ENCODE measurements at places on chromosomes 4 and X.

DNA sequence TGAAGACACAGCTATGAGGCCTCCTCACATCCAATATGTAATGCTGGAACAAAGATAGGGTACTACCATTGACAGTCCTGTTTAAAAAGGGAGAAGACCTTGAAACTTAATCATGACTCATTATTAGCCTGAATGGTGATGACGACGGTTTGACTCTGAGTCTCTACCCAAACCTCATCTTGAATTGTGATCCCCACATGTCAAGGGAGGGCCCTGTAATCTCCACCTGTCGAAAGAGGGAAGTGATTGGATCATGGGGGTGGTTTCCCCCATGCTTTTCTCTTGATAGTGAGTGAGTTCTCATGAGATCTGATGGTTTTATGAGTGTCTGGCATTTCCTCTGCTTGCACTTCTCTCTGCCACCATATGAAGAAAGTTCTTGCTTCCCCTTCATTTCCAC is 395.3 kb upstream of the CPEB2 start:
- DNase-seq, result no peak

GRCh38 chrX:50978920-50979682 is 68.6 kb downstream of the BMP15 start:
- no peak for DNase-seq

DNA sequence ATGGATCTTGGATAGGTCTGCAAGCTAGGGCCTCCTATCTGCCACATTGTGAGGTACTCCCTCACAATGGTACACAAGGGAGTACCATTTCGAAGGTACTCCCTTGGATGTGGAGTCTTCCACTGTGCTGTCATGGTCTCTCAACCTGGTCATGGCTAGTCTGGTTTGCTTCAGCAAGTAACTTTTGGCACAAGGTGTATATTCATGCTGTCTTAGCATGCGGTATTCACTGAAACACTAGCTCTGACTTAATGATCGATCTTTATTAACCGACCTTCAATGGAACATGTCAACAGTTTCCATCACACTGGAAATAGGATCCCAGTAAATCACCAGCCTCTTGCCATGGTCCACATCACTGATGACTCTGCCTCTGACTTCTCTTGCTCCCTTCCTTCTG is 77.5 kb upstream of the HS3ST1 start:
- DNase-seq, result no peak

DNA sequence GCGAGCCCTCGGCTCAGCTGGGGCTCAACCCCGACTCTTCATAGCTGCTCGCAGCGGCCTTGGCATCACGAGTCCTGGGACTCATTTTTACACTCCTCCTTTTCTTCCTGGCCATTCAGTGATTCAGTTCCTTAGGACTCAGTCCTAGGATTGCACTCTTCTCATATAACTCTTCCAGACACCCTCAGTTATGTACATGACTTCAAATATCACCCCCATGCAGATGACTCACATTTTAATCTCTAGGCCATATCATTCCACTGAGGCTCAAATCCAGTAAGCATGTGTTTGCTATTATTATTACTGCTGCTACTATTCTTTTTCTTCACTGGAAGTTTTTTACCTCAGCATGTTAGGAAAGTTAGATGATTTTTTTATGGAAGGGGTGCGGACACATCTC is 14.4 kb downstream of the ITGB1BP2 start:
- no peak for DNase-seq

DNA sequence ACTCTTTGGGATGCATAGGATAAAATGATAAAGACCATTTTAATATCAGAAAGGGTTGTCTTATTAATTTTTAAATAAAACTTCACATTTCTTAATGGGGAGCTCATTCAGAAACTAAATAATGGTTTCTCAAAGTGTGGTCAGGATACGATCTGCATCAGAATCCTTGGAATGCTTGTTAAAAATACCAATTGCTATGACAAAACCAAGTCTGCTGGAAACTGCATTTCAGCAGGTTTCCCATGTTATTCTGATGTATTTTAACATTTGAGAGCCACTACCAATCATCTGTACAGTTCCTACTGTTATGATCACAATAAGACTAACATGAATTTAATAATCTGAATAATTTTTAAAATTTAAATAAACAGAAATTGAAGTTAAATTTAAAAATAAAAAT is 115.1 kb downstream of the SOWAHB start:
- no peak for DNase-seq

GRCh38 chr4:138347561-138347960 is 105.4 kb upstream of the SLC7A11 start:
- no peak for DNase-seq

DNA sequence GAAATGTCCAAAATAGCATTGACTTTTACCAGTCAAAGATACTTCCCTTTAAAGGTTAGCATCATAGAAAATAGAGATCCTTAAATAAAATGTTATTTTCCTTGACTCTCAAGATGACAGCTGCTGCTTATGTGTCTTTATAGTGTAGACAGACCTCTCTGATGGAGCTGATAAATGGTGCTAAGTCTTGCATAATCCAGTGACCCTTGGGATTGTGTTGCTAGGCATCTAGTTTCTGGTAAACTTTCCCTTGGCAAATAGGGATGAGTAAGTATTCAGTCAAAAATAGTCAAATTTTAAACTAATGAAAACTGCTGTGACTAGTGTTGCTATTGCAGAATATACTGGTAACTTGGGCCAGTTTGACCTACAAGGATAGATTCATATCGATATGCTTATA is 53.6 kb downstream of the MBNL3 start:
- DNase-seq, result no peak

DNA sequence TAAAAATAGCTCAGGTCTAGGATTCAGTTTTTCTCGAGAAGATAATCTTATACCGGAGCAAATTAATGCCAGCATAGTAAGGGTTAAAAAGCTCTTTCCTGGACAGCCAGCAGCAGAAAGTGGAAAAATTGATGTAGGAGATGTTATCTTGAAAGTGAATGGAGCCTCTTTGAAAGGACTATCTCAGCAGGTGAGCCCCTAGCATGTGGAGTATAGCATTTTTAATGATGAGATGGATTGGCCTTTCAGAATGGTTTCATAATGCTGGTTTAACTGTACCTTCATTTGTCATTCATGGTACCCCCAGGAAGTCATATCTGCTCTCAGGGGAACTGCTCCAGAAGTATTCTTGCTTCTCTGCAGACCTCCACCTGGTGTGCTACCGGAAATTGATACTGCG is 79.4 kb downstream of the SLC10A6 start:
- DNase-seq, result no peak

DNA sequence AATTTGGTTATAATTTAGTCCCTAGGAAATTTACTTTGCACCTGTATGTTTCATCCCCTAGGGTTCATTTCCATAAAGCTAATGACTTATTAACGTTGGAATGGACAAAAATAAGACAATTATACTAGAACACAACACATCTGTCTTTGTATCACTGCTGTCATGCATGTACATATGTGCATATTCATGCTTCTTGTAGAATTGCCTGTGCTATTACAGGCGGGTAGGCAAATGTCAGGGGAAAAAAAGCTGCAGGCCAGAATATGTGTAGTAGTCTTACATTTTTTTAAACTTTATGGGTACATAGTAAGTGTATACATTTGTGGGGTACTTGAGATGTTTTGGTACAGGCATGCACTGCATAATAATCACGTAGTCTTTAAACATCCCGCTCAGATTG is 209.6 kb downstream of the NLGN4X start:
- no peak for DNase-seq

GRCh38 chr4:121551271-121551670 is 145.5 kb downstream of the ANXA5 start:
- no peak for DNase-seq

All from activated CD8-positive, alpha-beta memory T cell treated with anti-CD3 and anti-CD28 coated beads, Interleukin-2, amount 50 U/mL, for 48 hours (primary cell).